ENCODE measurements at places on chromosomes 11 and 22.

- DNase-seq: peak; percentile 20
Measured at GRCh38 chr11:43694477-43694876, 13.9 kb downstream of the HSD17B12 start.

GRCh38 chr11:32594272-32594671, 10.6 kb downstream of the EIF3M start:
- no peak for DNase-seq

DNA sequence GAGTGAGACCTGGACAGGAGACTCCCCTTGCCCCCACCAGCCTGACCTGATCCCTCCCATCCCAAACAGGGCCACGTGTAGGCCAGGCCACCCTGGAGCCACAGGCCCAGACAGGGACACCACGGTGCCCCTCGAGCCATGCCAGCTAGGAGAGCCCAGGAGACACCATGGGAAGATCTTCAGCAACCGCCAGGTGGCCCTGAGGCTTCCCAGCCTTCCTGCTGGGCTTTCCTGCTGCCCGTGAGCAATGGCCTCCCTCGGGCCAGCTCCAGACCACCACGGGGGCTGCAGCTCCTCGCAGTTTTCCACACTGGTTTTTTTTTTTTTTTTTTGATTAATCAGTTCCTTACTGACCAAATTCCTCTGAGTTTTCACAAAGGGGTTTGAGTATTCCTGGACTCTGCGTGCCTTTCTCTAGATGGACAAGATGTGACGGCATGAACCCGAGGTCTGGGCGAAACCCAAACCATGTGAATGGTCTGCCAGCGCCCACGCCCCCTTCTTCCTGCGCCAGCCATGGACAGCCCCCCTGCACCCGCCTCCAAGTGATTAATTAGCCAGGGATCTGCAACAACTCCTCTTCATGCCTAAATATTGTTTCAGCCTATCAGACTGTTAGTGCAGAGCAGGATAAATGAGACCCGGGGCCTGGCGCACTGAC, 40.9 kb downstream of the TBX1 start:
- no peak for DNase-seq

- DNase-seq: no peak
Measured at GRCh38 chr11:31815711-31816467, 4.8 kb upstream of the PAX6 start.

Measured in thyroid gland (tissue), 4 donors.